Activated T-helper 1 cell treated with Interleukin-2 at 50 U/mL for 16 hours (primary cell): ENCODE measurements at places on chromosomes 12 and 14.

DNA sequence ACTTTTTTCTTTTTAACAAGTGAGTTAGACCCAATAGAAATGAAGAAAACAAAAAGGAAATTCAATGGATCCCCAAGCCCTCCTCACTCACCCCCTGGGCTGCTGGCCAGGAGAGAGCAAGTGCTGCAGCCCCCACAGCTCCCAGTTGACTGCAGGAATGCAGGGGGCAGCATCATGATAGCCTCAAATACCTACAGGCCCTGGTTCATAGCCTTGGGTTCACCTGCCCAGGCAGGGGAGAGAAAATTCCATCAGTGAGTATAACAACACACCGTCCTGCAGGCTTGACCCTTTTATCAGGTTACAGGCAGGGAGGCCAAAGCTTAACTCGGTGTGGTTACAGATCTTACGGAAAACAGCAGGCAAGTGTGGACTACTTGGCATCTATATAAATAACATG is 76.3 kb downstream of the PHLDA1 start:
- DNase-seq: no peak

DNA sequence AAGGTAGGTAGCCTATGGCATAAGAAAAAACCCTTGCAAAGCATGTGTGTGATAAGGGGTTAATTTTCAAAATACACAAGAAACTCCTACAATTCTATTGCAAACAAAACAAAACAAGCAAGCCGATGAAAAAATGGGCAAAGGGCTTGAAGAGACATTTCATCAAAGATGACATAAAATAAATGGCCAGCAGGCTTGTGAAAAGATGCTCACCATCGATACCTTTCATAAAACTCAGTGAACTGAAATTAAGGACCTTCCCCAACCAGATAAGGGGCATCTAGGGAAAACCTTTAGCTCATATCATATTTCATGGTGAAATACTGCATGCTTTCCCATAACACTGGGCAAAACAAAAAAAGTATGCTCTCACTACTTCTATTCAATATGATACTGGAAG is 131.2 kb downstream of the PPM1H start:
- no peak for DNase-seq

DNA sequence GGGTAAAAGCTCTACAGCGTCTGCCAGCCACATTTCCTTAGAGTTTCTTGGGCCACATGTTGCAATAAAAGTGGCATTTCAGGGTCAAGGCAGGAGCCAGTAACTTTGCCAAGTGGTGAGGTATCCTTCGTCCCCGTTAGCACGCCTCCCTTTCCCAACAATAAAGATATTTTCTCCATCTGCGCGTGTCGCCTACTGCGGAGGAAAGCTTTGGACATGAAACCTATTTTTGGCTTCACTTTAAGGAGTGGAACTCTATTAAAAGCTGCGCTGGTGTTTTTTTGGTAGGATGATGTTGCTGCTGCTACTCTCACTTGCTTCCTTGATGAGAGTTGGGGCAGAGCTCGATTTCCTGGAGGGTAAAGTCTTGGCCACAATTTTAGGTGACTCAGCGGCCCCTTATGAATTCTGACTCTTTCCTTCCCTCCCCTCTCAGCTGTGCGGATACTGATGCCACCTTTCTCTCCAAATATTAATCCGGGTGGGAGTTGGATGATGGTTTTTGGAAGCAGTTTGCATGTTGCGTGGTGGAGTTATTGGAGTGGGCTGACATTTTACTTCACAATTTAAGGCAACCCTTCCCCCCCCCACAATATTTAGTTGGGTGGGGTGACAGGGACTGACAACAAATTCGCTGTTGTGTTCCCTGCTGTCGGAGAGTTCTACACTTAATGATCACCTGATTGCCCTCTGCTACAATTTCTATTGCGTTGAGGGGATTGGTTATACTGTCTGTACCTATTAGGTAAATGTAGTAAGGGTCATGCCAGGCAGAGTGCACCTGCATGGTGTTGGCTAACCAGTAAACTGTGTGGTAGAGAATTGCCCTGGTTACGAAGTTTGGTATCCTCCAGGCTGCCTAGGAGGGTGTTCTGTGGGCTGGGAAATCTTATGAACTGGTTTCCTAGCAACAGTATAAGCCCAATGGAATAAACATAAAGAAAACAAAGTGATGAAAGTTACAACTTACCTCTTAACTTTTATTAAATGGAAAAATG is 1.1 kb downstream of the CCDC91 start:
- peak; percentile 10 for DNase-seq

GRCh38 chr12:102438047-102438826 is 42.1 kb downstream of the IGF1 start:
- no peak for DNase-seq

DNA sequence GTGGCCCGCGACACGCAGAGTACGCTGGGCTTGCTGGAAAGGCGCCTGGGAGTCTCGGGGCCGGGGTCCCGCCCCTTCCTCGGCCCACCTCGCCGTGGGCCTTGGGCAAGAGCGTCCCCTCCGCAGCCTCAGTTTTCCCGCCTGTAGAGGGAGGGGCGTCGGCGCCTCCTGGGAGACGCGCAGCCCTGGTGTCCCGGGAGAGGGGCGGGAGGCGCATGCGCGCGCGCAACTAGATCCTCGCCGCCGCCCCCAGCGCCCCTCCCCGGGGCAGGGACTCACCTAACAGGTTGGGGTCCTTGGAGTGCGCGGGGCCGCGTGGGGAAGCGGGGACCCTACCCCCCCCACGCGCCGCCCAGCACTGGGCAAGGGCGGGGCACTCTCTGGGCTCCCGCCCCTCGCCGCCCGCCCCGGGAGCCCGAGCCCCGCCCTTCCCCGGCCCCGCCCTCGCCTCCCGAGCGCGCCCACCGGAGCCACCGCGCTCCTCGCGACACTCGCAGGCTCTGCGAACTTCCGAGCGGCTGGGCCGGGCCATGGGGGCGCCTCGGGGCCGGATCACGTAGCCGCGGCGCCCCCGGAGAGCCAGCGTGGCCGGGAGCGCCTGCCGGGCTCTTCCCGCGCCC is at the start of gene KIF26A:
KIF26A (plus strand) TSS at position 490 of the 620 bp plus-strand sequence. CDS start 136 bp downstream, outside the sequence.
- DNase-seq: no peak

GRCh38 chr12:64173456-64173855 is 48.6 kb downstream of the KICS2 start:
- no peak for DNase-seq

GRCh38 chr12:61810486-61810885 is 449.7 kb upstream of the USP15 start:
- no peak for DNase-seq

DNA sequence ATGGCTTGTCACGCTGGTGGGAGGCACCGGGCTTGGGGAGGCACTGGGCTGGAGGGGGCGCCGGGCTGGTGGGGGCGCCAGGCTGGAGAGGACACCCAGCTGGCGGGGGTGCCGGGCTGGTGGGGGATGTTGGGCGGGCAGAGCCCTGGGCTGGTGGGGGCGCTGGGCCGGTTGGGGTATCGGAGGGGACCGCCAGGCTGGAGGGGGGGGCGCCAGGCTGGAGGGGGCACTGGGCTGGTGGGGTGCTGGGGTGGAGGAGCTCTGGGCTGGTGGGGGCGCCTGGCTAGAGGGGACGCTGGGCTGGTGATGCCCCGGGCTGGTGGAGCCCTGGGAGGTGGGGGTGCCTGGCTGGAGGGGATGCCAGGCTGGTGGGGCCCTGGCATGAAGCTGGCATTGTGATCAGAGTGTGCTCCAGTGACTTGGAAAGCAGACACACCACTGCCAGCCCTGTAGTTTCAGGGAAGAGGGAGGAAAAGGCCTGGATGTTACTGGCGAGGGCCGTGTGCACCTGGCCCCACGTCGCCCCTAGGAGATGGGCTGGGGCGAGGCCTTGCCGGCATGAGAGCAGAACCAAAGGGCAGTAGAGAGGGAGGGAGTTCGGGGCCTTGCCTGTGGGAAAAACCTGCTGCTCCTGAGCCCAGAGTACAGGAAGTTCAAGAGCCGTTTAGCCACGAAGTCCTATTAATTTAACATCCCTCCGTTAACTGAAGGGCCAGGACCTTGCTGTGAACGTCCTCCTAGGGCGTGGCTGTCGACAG is 13.1 kb downstream of the TEDC1 start:
- no peak for DNase-seq

- DNase-seq: no peak
Measured at GRCh38 chr14:50362764-50363713, 33.6 kb downstream of the CDKL1 start.

GRCh38 chr14:91732859-91733477 is 1.1 kb upstream of the CATSPERB start:
- DNase-seq: no peak

DNA sequence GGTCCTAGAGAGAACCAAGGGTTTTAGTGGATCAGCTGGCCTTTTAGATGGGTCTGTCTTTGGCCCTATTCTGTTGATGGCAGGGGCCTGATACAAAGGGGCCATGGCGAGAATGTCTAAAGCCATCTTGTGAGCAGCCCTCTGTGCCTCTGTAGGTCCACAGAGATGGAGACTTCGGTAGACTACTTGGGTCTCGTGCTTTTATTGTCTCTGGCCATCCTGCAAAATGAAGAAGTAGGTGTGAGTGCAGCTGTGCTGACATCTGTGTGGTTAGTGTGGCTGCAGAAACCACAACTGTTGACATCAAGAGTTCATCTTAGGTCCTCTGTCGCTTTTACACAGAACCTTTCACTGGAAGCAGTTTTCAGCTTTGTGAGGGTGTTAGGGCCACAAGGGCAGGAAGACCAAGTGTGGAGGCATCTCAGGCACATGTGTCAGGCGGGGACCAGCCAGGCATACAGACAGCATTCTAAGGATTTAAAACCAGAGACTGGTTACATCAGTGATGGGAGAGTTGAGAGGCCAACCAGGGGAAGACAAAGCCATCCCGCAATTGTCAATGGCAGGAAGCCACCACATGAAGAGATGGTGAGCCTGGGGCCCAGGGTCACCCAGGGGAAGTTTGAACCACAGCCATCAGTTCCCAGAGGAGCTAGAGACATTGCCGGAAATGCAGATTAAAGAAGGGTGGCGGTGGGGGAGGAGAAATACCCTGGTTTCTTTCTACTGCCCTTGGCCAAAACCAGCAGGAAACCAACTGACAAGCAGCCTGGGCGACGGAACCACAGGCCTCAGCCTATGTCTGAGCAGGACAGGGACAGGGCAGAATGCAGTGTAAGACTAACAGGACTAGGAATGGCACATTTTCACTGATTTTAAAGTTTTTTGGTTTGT is 13.0 kb upstream of the TPCN1 start:
- DNase-seq: peak; percentile 27

GRCh38 chr12:123153906-123154305 is 3.0 kb upstream of the PITPNM2 start:
- no peak for DNase-seq

- no peak for DNase-seq
Measured at GRCh38 chr14:79248126-79248525, 963.2 kb downstream of the DIO2 start.

GRCh38 chr12:95642583-95642982 is 91.3 kb upstream of the USP44 start:
- DNase-seq: no peak
